ENCODE measurements at places on chromosomes 4 and X.

DNA sequence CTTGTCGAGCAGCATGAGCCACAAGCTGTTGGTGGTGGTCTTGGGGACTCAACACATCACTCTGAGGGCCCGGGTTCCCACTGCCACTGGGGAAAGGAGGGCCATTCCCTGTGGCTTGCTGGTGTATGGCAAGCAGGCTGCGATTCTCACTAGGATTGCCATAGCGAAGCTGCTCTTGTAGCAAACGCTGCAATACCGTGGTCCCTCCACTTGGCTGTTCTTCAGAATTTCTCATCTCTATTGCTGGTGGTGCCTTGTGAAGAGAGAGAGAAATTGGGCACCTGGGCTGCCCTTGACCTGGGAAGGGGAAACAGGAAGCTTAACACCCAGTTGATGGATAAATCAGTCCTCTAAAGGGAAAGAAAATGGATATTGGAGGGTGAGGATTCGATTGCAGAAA, 17.7 kb downstream of the AMOT start:
- no peak for DNase-seq

DNA sequence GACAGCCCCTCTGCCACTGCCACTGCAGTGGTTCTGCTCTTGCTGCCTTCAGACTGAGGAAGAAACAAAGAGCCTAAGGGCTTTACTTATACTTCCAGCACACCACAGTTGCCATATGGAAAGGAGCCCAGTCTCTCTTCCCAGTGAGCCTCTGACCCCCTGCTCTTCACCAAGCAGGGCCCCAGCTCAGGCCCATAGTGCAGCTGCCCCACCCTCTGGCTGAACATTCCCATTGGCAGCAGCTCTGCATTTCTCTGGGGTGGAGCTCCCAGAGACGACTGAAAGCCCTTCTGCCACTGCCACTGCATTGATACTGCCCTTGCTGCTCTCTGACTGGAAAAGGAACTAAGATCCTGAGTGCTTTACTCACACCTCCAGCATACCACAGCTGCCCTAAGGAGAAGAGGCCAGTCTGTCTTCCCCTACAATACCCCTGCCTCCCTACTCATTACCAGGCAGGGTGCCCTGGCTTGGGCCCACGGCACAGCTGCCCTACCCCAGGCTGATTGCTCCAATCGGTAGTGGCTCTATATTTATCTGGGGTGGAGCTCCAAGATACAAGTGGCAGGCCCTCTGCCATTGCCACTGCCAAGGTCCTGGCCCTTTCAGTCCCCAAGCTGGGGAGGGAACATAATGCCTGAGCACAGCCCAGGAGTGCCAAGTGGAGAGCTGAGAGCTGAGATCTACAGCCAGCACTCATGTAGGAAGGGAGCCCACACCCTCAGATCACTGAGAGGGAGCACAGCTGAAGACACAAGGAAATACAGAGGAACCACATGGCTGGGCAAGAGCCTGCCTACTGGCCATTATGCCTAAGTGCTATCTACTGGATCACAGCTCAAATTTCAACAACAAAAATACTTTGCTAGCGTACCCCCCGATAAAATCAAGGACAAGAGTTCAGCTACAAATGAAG, 36.0 kb downstream of the AWAT2 start:
- no peak for DNase-seq

- no peak for DNase-seq
Observed at GRCh38 chr4:115923152-115923551, 809.7 kb upstream of the NDST4 start.

DNA sequence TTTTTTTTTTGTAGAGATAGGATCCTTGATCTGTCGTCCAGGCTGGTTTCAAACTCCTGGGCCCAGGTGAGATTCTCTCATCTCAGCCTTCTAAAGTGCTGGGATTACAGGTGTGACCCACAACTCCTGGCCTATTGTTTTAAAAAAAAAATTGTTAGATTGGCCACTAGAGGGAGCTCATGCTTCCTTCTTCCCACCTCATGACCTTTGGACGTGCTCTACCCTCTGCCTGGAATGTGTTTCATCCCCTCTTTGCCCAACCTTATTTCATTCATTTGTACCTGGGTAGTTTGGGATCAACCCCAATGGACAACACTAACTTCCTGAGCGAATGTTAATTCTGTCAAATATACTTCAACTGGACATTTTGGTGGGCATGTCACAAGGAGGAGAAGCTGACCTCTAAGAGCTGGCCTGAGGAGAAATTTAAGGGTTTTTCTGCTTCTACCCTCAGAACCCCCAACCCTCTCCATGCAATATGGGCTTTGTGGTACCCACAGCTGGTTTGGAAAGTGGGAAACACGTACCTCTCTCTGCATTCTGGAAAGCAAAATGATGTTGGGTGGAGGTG, 6.4 kb downstream of the PPEF2 start:
- peak; percentile 24 for DNase-seq

- DNase-seq: no peak
Observed at GRCh38 chr4:167918077-167918476, 174.3 kb upstream of the ANXA10 start.

DNA sequence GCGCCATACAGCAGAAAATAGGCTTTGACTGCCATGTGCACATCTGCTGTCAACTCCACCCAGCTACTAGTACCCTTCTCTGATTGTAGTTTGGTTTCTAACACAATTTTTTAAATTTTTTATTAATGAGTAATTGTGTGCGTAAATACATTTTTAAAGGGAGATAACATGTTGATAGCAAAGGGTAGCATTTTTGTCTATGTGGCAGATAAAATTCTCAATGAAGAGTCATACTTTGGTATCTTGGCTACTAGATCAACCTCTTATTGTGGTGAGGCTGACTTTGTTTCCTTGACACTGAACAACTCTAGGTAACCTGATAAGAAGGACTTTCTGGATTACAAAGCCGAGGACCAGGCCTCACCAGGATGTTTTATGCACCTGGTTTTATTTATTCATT, 9.5 kb downstream of the ADH4 start:
- no peak for DNase-seq

DNA sequence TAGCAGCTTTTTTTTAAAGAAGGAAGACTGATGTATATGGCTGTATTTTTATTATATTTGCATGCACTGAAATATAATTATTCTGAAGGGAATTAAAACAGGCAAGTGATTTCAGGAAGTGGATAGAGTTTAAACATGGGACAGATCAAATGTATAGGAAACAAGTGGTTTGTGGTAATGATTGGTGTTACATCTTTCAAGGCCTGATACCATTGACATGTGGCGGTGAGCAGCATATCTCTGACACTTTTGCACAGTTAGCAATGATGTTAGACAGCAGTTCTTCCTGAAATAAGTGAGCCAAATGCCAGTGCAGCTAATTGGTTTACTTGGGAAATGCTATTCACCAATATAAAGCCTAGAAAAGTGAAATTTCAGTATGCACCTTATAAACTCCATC, 272.1 kb downstream of the RPA4 start:
- DNase-seq: no peak

GRCh38 chr4:182491719-182492118, 248.5 kb downstream of the TENM3 start:
- no peak for DNase-seq

GRCh38 chr4:182231080-182231479, 12.1 kb upstream of the TENM3 start:
- no peak for DNase-seq

DNA sequence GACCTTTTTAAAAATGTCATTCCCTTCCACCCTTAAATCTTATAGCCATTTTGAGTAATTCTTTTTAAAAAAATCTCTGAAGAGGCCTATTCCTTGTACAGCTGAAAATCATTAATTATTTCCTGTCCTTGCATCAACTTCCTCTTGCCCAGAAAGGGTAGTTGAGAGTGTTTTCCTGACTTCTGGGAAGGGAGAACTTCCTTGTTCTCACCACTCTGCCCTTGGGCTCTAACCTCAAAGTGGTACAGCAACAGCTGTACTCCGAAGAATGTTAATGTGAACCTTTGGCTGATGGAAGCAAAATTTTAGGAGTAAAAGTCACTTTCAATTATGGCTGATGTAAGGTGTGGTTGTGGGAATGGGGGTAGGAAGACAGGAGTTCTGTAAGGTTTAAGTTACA, 15.1 kb upstream of the FABP2 start:
- DNase-seq: no peak

- peak; percentile 28 for DNase-seq
Observed at GRCh38 chr4:10667701-10668326, 16.8 kb downstream of the CLNK start.

GRCh38 chr4:150008546-150008945, 69.7 kb upstream of the DCLK2 start:
- DNase-seq: no peak

DNA sequence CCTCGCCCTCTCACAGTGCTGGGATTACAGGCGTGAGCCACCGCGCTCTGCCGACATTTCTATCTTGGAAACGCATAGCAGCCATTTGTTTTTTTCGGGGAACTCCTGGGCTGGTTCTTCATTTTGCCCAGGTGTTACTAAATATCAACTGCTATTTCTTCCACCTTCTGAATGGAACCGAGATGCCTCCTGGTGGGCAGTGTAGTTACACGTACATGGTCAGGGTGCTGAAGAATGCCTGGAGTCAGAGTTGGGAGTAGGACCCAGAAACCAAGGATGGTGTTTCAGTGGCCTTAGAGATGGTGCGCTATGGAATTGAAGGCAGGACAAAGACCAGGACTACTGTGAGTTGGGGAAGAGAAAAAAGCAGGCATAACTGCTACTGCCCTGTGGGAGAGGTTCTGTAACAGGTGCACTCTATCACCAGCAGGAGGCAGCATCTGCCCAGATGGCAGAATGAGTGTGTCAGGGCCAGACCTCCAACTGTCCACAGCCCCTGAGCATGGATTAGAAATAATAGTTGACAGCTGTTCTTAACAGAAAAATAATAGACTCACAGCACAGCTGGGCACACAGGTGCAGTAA, 81.7 kb downstream of the ZC4H2 start:
- DNase-seq: no peak

DNA sequence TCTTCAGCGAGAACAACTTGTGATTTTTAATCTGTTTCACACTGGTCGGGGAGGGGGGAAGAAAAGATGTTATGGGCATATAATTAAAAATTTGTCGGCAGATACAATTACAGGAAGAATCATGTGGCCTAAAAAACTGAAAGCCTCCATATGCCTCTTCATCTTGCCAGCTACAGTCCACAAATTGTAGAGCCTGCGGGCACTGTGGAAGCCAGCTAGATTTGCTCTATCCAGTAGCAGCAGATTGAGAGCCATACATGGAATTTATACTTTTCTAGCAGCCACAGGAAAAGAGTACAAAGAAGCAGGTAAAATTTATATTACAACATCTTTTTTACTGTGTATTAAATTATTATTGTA, 147.3 kb downstream of the TBL1X start:
- DNase-seq: no peak

DNA sequence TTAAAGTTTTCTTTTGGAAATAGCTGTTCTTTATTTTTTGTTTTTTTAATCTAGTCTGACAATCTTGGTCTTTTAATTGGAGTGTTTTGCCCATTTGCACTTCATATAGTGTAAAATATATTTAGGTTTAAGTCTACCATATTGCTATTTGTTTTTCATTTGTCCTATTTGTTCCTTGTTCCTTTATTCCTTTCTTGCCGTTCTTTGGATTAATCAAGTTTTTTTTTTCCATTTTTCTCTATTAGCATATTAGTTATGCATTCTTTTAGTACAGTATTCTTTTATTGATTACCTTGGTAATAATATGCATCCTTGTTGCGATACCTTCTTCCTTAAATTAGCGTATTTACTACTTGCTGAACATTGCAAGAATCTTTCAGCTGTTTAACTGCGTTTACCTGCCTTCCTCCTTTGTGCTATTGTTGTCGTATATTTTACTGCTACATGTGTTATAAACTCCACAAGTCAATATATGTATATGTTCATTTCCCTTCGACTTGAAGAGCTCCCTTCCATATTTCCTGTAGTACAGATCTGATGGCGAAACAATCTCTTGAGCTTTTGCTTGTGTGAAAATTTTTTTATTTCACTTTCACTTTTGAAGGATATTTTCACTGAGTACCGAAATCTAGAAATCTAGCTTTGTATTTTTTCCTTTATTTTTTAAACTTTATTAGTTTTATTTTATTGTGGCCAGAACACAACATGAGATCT, 23.9 kb upstream of the RNF212 start:
- no peak for DNase-seq

DNA sequence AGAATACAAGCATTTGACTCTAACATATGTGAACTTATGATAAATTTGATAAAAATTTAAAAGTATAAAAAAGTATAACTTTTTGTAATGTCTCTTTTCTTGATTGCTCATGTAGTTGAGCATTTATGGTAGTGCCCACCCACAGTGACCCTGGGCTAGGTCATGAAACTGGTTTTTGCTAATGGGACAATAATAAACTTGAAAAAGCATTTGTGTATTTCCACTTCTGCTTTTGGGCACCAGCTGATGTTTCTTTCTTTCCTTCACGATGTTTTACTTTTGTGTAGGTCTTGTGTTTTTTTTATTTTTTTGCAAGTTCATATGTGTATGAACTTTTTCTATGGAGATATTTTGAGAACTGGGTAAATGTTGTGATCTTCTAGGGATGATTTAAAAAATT, 313.1 kb downstream of the CBLL2 start:
- DNase-seq: no peak

DNA sequence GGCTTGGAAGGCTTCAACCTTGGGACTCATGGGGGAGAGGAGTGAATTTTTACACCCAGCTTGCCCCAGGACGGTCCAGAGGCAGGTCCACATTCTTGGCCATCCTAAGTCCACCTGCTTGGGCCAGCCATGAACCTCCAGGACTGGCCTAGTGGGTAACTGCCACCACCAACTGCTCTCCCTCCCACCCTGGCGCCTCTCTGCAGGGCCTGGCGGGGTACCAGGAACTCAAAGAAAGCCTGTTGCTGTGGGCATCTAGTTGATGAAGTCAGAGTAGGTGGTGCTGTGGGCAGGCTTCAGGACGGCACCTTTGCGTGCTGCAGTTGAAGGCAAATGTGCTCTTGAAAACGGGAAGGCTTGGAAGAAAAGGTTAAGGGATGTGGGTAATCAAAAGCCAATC, 12.0 kb downstream of the BCOR start:
- DNase-seq: peak; percentile 65

DNA sequence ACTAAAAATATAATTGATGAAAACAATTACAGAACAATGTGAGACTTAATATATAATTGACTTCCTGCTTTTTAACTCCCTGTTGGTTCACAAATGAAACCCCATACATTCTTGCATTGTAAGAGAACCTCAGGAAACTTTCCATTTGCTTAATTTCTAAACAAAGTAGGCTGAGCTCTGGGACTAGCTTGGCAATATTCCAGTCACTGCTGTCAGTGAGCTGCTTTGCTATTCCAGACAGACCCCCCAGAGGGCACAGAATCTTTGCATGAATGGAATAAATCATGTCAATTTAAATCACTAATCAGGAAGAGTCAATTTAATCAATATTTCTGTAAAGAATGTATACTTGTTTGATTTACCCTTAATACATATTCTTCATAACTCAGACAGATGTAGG, 110.6 kb downstream of the NEXMIF start:
- no peak for DNase-seq

- peak; percentile 81 for DNase-seq
Observed at GRCh38 chr4:170014359-170015011, 11.7 kb downstream of the MFAP3L start.
